Spleen (tissue), 13 donors: ENCODE measurements at places on chromosomes 4 and X. TPM values are rescaled to one million over a fixed set of nuclear protein-coding genes. Genes with fewer than 3 reads are reported as not detected.

Gene RBMX
- polyA plus RNA-seq = 111 TPM

Gene PF4V1
- polyA plus RNA-seq = 0.67 TPM

Gene AKAP14
- not detected for polyA plus RNA-seq

Gene PROM1
- polyA plus RNA-seq = 0.45 TPM

Gene STX18
- 27.7 TPM for polyA plus RNA-seq

Gene SMIM43
- polyA plus RNA-seq = 0.35 TPM

Gene UGT2B10
- not detected for polyA plus RNA-seq

Gene PTCHD1
- polyA plus RNA-seq = 0.08 TPM

Gene NSG1
- 0.83 TPM for polyA plus RNA-seq

Gene FAM156B
- 58.7 TPM for polyA plus RNA-seq

Gene SPIN3
- polyA plus RNA-seq = 7.1 TPM

Gene JCHAIN
- 64.8 TPM for polyA plus RNA-seq

Gene ARHGAP6
- polyA plus RNA-seq = 2.7 TPM

Gene CLNK
- polyA plus RNA-seq = 0.39 TPM

Gene CDS1
- 0.15 TPM for polyA plus RNA-seq

Gene MAGEA4
- polyA plus RNA-seq = not detected

Gene CT45A3
- polyA plus RNA-seq = not detected

Gene XAGE1A
- polyA plus RNA-seq = not detected

Gene LINC00632
- polyA plus RNA-seq = 0.57 TPM

Gene CCKAR
- not detected for polyA plus RNA-seq

Gene INTS12
- 13.5 TPM for polyA plus RNA-seq

Gene CCDC110
- polyA plus RNA-seq = 0.22 TPM

Gene FGFBP2
- polyA plus RNA-seq = 0.47 TPM

Gene C4orf46
- polyA plus RNA-seq = 3.9 TPM

Gene FMR1NB
- polyA plus RNA-seq = 0.08 TPM

Gene SNCA
- 2.6 TPM for polyA plus RNA-seq

Gene PIR
- polyA plus RNA-seq = 14.5 TPM

Gene MCF2
- polyA plus RNA-seq = 0.79 TPM

Gene ZRSR2
- polyA plus RNA-seq = 65.1 TPM

Gene ALAS2
- 2.1 TPM for polyA plus RNA-seq

Gene DIPK2B
- polyA plus RNA-seq = 0.96 TPM

Gene KCNE5
- 0.08 TPM for polyA plus RNA-seq

Gene PDZD4
- 9.4 TPM for polyA plus RNA-seq

Gene TMPRSS11B
- 0.09 TPM for polyA plus RNA-seq

Gene PRRG3
- 0.99 TPM for polyA plus RNA-seq

Gene GPR50
- not detected for polyA plus RNA-seq

Gene LANCL3
- polyA plus RNA-seq = under 0.01 TPM

Gene TMEM271
- polyA plus RNA-seq = not detected

Gene TAF7L
- 0.11 TPM for polyA plus RNA-seq

Gene COX7B2
- polyA plus RNA-seq = not detected

Gene SMIM10L2A
- polyA plus RNA-seq = 2.5 TPM

Gene NXF2
- not detected for polyA plus RNA-seq

Gene RBM41
- polyA plus RNA-seq = 3.7 TPM

Gene TLR7
- polyA plus RNA-seq = 2.9 TPM
